ENCODE measurements at places on chromosomes 1 and 21. TPM values are rescaled to one million over a fixed set of nuclear protein-coding genes. Genes with fewer than 3 reads are reported as not detected.

Gene MARK1
- total RNA-seq, result 2.1 TPM

GRCh38 chr1:116259663-116260062 lies 113.4 kb upstream of the ATP1A1 start:
- no peak for DNase-seq

GRCh38 chr1:154652893-154653292 lies 44.9 kb upstream of the ADAR start:
- DNase-seq, result no peak

DNA sequence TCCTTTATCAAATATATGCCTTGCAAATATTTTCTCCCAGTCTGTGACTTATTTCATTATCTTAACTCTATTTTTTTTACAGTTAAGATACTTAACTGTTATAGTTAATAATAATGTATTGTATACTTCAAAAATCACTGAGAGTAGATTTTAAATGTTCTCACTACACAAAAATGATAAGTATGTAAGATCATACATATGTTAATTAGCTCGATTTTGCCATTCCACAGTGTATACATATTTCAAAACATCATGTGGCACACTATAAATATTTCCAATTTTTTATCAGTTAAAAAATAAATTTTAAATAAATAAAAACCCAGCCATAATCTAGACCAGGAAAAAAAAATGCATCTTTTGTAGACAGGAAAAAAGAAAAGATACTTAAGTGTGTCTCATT lies 27.2 kb downstream of the CTTNBP2NL start:
- no peak for DNase-seq

GRCh38 chr1:115052454-115053083 lies 22.9 kb downstream of the TSHB start:
- peak; percentile 36 for DNase-seq

GRCh38 chr1:145689922-145690321 lies 17.2 kb downstream of the PDZK1 start:
- peak; percentile 20 for DNase-seq

GRCh38 chr1:62833529-62833928 lies 49.6 kb downstream of the ATG4C start:
- no peak for DNase-seq

DNA sequence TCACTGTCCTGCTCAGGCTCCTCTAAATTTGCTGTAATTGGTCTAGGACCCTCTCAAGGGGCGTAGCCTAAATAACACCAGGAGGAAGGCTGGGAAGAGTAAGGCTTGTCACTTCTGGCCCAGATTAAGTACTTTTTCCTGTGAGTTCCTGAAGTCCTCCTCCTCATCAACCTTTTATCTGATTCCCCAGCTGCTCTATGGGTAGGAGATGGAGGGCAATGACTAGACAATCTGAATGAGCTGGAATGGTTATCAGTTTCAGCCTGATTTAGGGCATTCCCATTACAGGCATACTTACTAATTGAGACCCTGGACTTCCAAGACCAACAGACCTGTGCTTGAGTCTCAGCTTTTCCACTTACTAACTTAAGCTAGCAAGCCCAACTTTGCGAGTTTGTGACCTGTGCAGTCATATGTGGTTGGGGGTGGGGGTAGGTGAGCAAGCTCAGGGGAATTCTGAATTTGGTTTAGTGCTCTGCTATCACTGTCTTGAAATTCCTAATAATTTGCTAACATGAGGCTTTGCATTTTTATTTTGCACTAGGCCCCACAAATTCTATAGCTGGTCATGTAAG lies 18.0 kb upstream of the FGGY start:
- DNase-seq, result no peak

- DNase-seq, result peak; percentile 84
These were observed 18.2 kb downstream of the DNALI1 start for GRCh38 chr1:37574834-37575480.

GRCh38 chr1:79852004-79852403 lies 845.5 kb upstream of the ADGRL4 start:
- no peak for DNase-seq

DNA sequence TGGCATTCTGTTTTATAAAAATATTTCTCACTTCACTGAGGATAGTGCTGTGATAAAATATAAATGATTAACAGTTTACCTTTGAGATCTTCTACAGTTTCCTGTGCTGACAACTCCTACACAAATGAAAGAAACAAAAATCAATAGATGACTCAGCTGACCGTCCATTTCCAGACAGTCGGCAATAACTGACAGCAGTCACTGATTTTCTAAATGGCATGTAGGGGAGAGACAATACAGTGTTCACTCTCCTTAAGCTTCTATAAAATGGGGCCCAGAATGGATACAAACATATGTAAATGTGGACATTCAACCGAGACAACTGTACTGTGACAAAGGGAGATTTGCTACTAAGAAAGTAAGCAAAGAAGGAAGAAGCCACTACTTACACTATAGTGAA lies 34.3 kb downstream of the PCNX2 start:
- no peak for DNase-seq

- DNase-seq, result no peak
These were observed 60.0 kb downstream of the NRDC start for GRCh38 chr1:51818487-51818886.

DNA sequence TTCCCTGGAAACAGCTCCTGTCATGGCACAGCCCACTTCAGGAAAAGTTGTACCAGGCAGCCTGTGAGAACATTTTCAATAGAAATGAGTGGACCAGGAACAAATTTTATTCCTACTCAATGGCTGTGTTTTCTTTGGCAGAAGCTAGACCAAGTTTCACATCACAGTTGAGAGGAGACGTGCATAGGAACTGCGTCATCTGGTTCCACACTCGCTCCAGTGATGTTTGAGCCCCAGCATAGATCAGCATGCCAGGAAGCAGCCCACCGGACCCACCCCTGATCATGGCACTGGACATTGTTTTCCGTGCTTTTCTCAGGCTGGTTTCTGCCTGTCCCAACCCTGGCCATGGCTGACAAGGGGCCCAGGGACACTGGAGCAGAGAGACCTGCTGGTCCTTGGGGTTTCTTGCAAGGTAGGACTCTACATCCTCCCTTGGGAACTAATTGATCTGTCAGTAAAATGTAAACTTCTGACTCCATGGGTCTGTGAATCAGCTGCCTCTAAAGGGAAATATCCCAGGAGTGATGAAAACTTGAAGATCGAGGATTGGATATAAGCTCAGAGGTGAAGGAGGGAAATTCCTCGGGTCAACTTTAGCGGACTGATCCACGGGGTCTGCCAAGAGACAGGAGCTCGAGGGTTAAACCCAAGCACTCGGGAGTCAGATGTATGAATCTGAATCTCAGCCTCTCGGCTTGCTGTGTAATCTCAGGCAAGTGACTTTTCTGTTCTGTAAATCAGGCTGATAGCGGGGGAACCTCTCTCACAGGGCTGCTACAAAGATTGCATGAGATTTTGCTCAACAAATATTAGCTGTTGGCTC lies 35.7 kb downstream of the NEK2 start:
- peak; percentile 94 for DNase-seq

- DNase-seq, result no peak
These were observed 156.9 kb upstream of the COL6A1 start for GRCh38 chr21:45824546-45825215.

GRCh38 chr1:36776948-36777831 lies 257.1 kb downstream of the GRIK3 start:
- DNase-seq, result no peak

- DNase-seq, result no peak
These were observed 1.3 kb downstream of the JAM2 start for GRCh38 chr21:25640202-25640942.

GRCh38 chr1:47630346-47630745 lies 192.5 kb downstream of the FOXD2 start:
- DNase-seq, result no peak
